Activated T-cell treated with anti-CD3 and anti-CD28 coated beads, Interleukin-2, amount 50 U/mL, for 4 hours (primary cell): ENCODE measurements at places on chromosomes 4 and X. TPM values are rescaled to one million over a fixed set of nuclear protein-coding genes. Genes with fewer than 3 reads are reported as not detected.

DNA sequence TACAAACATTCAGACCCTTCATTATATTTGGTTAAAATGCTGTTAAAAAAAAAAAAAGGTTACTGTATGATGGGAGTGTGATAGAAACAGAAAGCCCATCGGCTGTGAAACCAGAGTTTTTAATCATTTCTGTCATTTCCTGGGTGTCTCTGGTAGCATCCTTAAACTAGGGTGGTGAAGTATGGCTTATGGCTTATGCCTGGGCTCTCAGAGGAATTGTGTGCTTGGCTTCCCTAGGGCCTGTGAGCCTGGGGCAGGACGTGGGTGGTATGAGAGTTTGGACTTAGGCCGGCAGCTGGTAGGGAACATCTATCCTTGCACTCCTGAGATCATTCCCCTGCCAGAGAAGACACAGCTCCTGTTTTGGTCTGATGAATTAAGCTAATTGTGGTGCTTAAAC is 52.2 kb downstream of the DCUN1D4 start:
- DNase-seq, result no peak

- DNase-seq, result no peak
These were observed 716 bp downstream of the THAP9 start for GRCh38 chr4:82901183-82901718.

DNA sequence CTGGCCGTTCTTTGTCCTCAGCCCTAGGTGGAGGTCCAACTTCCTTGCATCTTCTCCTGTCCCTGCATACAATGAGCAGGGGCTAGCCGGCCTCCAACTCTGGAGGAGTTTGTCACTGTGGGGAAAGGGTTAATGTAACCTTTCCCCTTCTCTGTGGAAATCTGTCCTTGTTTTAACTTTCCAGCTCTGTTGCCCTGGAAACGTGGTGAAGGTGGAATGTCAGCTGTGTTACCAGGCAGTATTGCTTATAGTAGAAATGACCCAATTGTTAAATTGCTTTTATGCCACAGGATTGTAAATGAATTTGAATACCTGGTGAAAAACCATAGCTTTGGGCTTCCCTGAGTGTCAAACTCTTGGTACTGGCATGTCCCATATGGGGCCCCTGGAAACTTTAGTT is 131.6 kb upstream of the SCML1 start:
- DNase-seq, result no peak

- no peak for DNase-seq
These were observed 36.5 kb downstream of the ERVMER34-1 start for GRCh38 chr4:52714597-52715254.

OR13H1 gene
- not detected for total RNA-seq

- DNase-seq, result no peak
These were observed 49.3 kb upstream of the MED14 start for GRCh38 chrX:40784516-40785151.

- no peak for DNase-seq
These were observed 130.0 kb downstream of the CPZ start for GRCh38 chr4:8722556-8722955.

DNA sequence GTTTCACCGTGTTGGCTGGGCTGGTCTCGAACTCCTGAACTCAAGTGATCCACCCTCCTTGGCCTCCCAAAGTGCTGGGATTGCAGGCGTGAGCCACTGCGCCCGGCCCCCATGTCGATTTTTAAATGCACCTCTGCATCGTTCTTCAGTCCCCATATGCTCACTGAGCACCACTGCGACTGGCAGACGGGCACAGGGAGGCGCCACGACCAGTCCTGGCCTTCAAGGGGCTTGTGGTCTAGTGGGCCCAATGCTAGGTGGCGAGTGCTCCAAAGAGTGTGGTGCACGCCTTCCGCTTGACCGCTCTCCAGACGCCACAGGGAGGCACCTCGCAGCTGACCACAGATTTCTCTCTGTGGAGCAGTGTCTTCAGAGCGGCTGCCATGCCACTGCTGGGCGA is 11.7 kb upstream of the MSANTD1 start:
- no peak for DNase-seq

GRCh38 chrX:118756101-118756500 is 28.7 kb downstream of the IL13RA1 start:
- DNase-seq, result no peak

GRCh38 chrX:802846-803245 is 172.3 kb downstream of the SHOX start:
- no peak for DNase-seq

ARHGAP36 gene
- not detected for total RNA-seq

- DNase-seq, result no peak
These were observed 38.8 kb upstream of the AFAP1 start for GRCh38 chr4:7978489-7978888.

ARHGAP6 gene
- 0.08 TPM for total RNA-seq

DNA sequence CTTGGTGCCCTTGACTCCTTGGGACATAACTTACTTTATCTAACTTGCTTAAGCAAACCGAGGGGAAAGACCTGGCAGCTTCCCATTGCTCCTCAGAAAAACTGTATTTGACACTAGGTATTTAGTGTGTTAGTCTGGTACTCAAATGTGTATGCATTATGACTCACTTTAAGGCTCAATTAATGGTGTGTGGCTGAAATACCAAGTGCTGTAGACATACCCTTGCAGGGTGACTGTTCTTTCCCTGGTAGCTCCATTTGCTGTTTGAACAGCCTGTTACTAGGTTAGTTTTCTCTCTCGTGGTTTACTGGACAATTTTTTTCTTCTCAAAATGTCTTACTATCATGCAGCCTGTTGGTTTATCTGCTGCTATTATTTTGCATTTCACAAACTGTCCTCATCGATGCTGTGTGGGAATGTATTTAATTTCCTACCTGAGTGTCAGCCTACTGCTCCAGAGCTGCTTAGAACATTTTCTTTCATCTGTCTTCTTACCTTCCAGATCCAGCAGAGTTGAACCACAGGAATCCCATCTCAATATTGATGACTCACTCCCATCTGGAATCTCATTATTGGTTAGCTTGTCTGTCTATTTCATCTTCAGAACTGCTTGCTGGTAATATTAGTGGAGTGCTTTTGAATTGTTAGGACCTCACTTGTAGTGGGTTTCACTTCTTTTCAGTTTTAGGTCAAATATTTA is 158.0 kb upstream of the FAT1 start:
- no peak for DNase-seq

TCEAL7 gene
- total RNA-seq, result not detected

ARL9 gene
- 0.18 TPM for total RNA-seq

DNA sequence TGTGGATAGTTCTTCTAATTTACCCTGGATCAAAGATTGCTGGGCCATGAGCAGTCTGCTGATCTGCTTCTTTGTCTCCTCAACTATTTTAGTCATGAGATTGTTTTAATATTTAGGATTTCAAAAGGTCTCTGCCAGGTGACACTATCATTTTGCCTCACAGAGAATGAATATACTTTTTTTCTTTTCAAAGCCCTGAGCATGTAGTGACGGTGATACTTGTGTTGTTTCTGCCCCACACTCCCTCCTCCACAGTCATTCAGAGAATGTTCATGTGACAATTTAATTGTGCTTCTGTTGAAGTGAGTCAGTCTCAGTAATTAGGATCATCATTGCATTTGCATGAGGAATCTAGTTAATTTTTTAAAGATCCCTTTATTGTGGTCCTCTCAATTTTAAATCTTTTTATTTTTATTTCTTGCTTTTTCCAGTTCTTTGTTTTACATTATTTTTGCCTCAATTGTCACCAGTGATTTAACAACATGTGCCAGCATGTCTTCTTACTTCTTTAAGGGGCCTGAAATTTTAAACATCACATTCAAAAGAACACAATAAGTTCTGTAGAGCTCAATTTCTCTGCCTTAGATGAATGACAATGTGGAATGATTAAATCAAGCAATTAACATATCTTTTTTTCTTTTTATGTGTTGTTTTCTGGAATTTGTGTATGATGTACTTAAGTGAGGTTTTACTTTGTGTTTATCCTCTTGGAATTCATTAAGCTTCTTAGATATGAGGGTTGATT is 12.3 kb downstream of the MMRN1 start:
- no peak for DNase-seq

- no peak for DNase-seq
These were observed 90.1 kb downstream of the CEP44 start for GRCh38 chr4:174373821-174374220.

GRCh38 chrX:54007682-54008081 is 36.6 kb downstream of the PHF8 start:
- DNase-seq, result no peak

ZNF718 gene
- total RNA-seq, result 6.4 TPM

DNA sequence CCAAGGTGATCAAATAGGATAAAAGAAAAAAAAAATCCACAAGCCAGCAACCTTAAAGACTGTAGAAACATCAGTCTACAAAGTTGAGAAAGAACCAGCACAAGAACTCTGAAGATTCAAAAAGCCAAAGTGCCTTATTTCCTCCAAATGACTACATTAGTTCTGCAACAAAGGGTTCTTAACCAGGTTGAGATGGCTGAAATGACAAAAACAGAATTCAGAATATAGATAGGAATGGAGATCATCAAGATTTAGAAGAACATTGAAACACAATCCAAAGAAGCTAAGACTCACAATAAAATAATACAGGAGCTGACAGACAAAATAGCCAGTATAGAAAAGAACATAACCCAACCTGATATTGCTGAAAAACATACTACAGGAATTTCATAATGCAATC is 156.5 kb upstream of the ZCCHC13 start:
- no peak for DNase-seq

- no peak for DNase-seq
These were observed 60.2 kb downstream of the SEPSECS start for GRCh38 chr4:25100021-25100555.

BTC gene
- total RNA-seq, result not detected

GRCh38 chr4:39873823-39874222 is 103.9 kb downstream of the PDS5A start:
- DNase-seq, result no peak

GLRA2 gene
- not detected for total RNA-seq

VCX3A gene
- total RNA-seq, result not detected

- no peak for DNase-seq
These were observed 115.7 kb downstream of the IRF2 start for GRCh38 chr4:184358521-184359232.

DNA sequence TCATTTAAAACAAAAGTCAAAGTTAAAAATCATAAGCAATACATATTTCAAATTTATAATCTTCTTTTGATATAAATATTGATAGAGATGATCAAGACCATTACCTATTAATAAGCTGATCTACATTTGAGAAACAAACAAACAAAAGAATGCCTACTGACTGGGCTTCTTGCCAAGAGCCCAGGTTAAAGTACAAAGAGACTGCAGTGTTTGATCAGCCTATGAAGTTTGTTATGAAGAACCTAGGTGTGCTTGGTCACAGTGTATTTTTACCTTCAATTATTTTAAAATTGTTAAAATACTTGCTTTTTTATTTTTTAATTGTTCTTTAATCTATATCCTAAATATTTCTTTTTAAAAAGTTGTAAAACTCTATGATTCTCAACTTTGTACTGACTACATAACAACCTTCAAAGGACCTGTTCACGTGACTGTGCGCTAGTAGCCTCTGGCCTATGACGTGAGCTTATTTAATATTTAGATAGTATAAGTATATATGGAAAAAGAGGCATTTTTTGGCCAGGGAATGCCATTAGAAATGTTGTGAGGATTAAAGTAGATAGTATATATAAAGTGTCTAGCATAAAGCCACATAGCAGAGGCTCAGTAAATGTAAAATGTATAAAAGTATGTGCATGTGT is 11.4 kb upstream of the SLC39A8 start:
- no peak for DNase-seq

- DNase-seq, result no peak
These were observed 267.5 kb downstream of the FAT4 start for GRCh38 chr4:125582302-125582701.

GRCh38 chr4:81723927-81724587 is 252.3 kb upstream of the RASGEF1B start:
- DNase-seq, result peak; percentile 19

DNA sequence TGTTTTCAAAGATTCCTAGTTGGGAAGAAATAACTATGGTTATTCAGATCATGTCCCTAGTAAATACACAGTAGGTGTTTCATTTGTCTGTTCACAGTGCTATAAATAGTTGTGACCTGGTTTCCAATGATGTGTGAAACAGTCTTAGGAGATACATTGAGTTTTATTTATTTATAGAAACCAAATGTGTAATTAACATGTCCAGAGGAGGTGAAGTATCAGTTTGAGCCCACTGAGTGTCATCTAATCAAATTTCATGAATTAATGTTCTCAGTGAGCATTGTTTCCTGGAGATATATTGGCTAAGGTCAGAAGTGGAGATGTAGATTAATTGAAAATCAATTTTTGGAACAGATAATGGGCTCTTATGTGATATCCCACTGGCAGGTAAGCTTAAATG is 996.3 kb downstream of the FSTL5 start:
- no peak for DNase-seq

- no peak for DNase-seq
These were observed 174.9 kb downstream of the ADAMTS3 start for GRCh38 chr4:72394012-72394663.

GRCh38 chr4:88955580-88956380 is 101.2 kb downstream of the FAM13A start:
- DNase-seq, result no peak

DNA sequence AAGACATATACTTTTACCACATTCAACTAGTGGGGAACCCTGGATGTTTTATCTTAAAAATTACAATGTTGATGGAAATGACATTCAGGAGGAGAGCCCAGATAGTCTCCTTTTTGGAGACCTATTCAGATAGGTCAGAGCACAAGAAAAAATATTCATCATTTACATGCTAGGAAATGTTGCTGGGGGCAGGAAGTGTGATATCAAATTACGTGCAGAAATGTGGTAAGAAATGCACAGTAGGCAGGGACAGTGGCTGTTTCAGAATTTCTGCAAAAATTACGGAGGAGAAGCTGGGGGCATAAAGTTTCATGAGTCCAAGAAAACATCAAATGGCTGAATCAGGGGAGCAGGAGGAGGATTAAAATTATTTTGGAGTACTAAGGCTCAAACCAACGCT is 8.2 kb downstream of the PARM1 start:
- no peak for DNase-seq

SH3TC1 gene
- total RNA-seq, result 8.8 TPM

CPXCR1 gene
- total RNA-seq, result not detected

GUCY1B1 gene
- 0.14 TPM for total RNA-seq

SEC24D gene
- total RNA-seq, result 32.7 TPM

DNA sequence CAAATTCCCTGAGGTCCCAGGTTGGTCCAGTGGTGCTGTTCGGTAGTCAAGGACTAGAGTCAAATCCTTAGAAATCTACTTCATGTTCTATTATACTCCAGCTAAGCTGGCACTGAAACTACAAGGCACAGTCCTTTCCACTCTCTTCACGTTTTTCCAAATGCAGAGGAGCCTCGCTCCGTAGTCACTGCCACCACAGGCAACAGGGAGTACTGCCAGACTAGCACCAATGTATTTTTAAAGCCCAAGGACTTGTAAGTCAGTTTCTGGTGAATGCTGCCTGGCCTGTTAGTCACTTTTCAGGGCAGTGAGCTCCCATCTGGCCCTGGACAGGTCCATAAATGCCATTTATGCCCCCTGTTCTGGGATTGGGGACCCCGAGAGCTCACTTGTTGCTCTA is 323.5 kb downstream of the FAM47A start:
- DNase-seq, result no peak

CPZ gene
- total RNA-seq, result not detected

DNA sequence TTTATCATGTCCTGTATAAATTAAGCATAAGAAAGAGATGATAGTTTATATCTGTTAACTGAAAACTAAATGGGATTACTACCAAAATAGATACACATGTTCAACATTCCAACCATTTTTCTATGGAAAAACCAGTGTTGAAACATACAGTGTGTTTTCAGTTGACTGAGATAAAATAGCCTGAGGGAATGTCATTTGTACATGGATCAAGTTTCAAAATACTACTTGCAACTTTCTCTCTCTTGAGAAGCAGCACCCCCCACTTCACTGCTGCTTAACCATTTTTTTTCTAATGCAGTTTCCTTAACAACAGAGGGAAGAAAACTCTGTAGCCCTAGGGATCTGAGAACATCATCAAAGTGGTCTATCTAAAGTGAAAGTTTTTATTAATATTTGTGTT is 70.8 kb downstream of the NPNT start:
- no peak for DNase-seq
